Fibroblast of pulmonary artery (primary cell): ENCODE measurements at places on chromosomes 6 and 20.

- no peak for DNase-seq
Observed at GRCh38 chr6:98514073-98514720, 320.2 kb upstream of the POU3F2 start.

- DNase-seq, result no peak
Observed at GRCh38 chr20:12723811-12724210, 285.0 kb upstream of the SPTLC3 start.

- DNase-seq, result no peak
Observed at GRCh38 chr6:106180208-106180607, 94.1 kb downstream of the PRDM1 start.

GRCh38 chr6:65819152-65819551 is 112.1 kb upstream of the EYS start:
- DNase-seq, result no peak

- DNase-seq, result no peak
Observed at GRCh38 chr6:30163090-30163917, at the start of gene TRIM15. Gene TRIM15, plus strand, starts transcription at chr6:30163546. Its CDS starts 139 bp downstream, at chr6:30163685.

- DNase-seq, result peak; percentile 86
Observed at GRCh38 chr20:38173237-38174156, 8.4 kb upstream of the TGM2 start.

GRCh38 chr6:136598048-136598447 is 47.8 kb upstream of the MAP7 start:
- DNase-seq, result no peak

GRCh38 chr20:59782986-59783640 is 150.3 kb downstream of the SYCP2 start:
- DNase-seq, result peak; percentile 35

DNA sequence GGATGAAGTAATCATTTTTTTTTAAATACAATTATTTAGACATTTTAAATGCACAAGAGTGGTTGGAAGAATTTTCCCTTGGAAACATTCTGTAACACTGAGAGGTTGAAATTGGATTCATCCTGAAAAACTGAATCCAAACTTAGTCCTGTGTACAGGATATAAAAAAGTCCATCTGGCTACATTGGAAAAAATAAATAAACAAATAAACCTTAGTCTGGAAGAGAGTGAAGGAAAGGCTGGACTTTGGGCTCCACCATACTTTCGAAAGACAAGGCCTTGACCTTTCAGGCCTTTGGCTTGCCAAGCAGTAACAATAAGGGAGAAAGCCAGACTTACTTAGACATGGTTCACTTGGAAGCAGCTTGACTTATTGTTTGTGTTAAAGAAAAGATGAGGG is 664.3 kb downstream of the TENT5A start:
- no peak for DNase-seq

GRCh38 chr6:83558975-83559374 is 46.6 kb downstream of the PRSS35 start:
- no peak for DNase-seq

- no peak for DNase-seq
Observed at GRCh38 chr6:33836806-33837469, 33.1 kb upstream of the MLN start.

- no peak for DNase-seq
Observed at GRCh38 chr6:19845266-19846041, 8.3 kb downstream of the ID4 start.

- no peak for DNase-seq
Observed at GRCh38 chr6:91497770-91498169, 910.9 kb upstream of the MAP3K7 start.

DNA sequence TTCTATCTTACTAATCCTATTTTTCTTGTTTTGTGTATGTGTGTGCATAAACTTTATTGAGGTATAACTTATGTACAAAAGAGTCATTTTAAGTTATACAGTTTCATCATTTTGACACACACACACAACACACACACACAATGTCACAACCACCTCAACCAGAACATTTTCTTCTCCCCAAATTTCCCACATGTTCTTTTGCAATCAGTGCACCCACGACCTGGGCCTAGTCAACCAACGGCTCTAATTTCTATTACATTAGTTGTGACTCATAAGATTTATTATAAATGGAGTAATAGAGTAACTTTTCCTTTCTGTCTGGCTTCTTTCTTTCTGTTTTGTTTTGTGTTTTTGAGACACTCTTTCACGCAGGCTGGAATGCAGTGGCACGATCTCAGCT is 9.8 kb upstream of the POM121L2 start:
- DNase-seq, result no peak

GRCh38 chr6:70377372-70377771 is 35.9 kb upstream of the FAM135A start:
- no peak for DNase-seq

DNA sequence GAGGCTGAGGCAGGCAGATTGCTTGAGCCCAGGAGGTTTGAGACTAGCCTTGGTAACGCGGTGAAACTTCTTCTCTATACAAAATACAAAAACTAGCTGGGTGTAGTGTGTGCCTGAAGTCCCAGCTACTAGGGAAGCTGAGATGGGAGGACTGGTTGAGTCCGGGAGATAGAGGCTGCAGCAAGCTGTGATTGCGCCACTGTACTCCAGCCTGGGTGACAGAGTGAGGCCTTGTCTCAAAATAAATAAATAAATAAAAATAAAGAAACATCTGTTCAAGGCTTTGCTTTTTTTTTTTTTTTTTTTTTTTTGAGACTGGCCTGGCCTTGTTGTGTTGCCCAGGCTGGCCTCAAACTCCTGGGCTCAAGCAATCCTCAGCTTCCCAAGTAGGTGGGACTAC is 23.7 kb upstream of the SLC23A2 start:
- no peak for DNase-seq

DNA sequence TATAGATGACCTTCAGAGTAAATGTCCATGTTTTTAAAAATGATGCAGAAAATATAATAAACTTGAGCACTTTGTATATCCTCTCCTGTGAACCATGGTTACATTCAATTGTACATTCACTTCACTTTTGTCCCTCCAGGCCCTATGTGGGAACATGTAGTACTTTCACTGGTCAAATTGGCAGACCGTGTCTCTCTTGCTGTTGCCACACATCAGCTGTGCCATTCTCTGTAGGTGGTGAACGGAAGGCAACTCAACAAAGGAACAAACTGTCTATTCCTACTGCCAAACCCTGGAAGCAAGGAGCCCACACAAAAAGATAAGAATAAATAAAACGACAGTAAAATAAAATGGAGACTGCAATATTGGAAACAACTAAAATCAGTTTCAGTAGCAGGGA is 2.0 kb downstream of the ROS1 start:
- no peak for DNase-seq

- no peak for DNase-seq
Observed at GRCh38 chr6:27862396-27863066, 49.7 kb downstream of the OR2B2 start.

- DNase-seq, result peak; percentile 10
Observed at GRCh38 chr6:157460182-157460999, 79.4 kb downstream of the ZDHHC14 start.

DNA sequence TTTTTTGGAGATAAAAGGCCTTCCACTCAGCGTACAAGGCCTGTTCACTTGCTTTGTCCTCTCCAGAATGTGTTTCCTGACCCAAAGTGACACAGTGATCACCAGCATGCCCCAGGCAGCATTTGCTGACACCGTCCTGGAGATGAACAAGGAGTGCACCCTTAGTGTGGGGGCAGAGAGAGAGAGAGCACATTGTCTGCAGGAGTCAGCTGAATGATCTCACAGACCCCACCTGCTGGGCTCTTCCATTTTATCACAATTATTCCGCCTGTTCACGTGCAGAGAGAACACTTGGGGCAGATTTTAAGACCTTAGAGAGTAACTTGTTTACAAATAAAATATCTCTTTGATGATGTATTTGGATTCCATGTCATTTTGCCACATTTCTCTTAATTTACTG is 22.4 kb upstream of the MAS1L start:
- no peak for DNase-seq

- no peak for DNase-seq
Observed at GRCh38 chr6:37626915-37627314, 70.8 kb downstream of the MDGA1 start.

- no peak for DNase-seq
Observed at GRCh38 chr6:152008779-152009178, 201.3 kb downstream of the ESR1 start.

DNA sequence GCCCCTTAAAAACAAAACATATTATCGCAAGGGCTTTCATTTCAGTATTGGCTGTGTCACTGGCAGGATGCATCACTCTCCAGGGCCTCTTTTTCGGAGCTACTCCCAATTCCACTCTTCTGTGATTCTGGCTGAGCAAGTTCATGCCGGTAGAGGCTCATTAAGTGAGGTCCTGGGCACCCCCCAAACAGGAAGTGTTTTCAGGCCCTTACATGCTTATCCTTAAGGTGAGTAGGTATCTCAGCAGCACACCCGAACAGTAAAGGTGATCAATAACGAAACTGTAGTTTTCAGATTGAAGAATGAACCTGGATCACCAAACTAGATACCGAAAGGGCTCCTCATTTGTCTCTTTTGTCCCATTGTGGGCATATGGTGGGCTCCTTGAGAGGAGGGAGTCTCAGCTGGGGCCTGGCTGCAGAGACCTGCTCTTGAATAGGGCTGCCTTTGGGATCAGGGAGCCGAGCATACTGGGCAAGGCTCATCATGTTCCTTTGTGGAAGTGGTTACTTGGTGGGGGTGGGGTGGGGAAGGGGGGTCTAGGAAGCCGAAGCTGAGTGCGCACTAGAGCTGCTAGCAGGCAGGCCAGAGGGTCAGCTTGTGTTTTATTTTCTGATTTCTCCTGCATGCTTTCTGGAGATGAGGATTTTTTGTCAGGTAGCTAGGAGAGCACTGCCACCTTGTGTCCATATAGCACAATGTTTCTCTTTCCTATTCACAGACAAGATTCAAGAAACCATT is 65.2 kb downstream of the CDS2 start:
- DNase-seq, result peak; percentile 88

DNA sequence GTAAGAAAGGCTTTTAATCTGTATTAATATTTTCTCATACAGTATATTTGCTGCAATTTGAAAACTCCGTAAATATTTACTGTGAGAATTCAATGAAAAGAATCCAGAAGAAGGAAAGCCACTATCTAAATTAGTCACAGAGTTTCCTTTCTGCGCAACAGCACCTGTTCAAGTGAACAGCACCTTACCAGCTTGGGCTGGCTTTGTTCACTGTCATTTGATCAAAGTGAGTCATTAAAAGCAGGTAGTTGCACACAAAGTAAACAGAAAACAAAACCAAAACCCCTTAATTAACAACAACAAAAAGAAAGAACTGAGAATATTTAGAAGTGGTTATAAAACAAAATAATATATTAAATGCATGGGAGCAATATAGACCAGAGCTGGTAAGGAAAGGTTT is 12.8 kb downstream of the SMLR1 start:
- no peak for DNase-seq

DNA sequence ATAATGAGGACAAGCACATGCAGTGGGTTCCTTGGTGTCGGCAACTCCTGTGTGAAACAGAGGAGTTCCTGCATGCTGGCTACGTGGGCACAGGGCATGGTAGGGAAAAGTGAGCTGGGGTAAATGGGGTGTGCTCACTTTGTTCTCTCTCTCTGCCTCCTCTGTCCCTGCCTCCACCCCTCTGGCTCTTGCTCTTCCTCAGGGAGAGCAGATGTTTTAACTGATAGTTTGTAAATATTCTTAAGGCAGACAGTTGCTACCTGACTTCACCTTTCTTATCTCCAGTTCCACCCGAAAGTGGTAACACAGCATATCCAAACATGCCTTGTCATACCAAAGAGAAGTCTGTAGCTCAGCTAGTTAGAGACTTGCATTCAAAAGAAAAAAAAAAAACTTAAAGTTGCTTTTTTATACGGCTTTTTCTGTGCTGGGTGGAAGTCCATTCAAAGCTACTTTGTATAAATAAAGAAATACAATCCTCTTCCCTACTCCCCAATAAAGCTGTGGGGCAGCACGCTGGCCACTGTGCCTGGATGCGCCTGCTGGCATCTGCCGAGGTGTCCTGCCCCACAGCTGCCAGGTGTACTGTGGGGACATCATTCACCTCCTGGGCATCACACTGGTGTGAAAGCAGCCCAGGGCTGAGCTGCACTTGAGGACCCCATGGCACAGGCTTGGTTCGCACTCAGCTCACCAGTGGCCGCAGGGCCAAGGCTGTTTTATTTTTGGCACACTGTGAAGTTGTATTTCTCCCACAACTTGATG is 93.6 kb downstream of the FOXC1 start:
- DNase-seq, result no peak
